ENCODE measurements at places on chromosomes 6 and 20.

GRCh38 chr20:48626226-48626937 lies 201.4 kb downstream of the PREX1 start:
- no peaks in the 10 kb centered on the region for H3K36me3 ChIP-seq
- H3K4me3 ChIP-seq = no peak overlapping the region
- H3K4me1 ChIP-seq = no peaks in the 10 kb centered on the region

- H3K36me3 ChIP-seq = no peaks in the 10 kb centered on the region
- peak; percentile 63 for DNase-seq
- H3K27ac ChIP-seq = no peak overlapping the region
Measured at GRCh38 chr6:7813704-7814103, 87.8 kb downstream of the BMP6 start.

- no peaks in the 10 kb centered on the region for H3K27me3 ChIP-seq
- H3K36me3 ChIP-seq = no peaks in the 10 kb centered on the region
- DNase-seq = peak; percentile 39
- no peak overlapping the region for H3K27ac ChIP-seq
- no peak overlapping the region for H3K4me3 ChIP-seq
- H3K4me1 ChIP-seq = peaks cover 10% of the 10 kb centered on the region
Measured at GRCh38 chr6:109053336-109053735, 41.3 kb downstream of the SESN1 start.

DNA sequence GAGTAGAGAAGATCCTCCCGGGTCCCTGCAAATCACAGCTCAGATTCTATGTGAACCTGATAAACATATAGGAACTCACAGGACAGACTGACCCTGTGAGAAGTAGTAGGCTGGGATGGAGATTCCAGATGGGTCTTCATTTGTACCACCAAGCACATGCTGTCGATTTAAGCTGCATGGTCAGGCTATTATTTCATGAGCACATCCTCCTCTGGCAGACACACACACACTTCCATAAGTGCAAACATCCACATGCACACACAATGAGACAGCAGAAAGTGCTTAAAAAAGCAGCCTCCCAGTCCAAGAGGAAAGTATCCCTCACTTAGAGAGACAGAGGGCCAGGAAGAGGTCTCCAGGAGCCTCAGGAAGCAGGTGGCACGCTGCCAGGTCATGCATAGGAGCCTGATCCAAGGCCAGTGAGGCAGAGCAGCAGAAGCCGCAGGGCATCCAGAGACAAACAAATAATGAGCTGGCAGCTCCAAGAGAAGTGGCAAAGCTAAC lies 131.8 kb downstream of the UNC5CL start:
- DNase-seq = peak; percentile 9
- no peaks in the 10 kb centered on the region for H3K27me3 ChIP-seq
- H3K4me3 ChIP-seq = no peak overlapping the region
- H3K4me1 ChIP-seq = no peaks in the 10 kb centered on the region

- H3K27me3 ChIP-seq = no peaks in the 10 kb centered on the region
- peaks cover 30% of the 10 kb centered on the region for H3K4me1 ChIP-seq
- peak overlapping the region; percentile 55 for H3K27ac ChIP-seq
Measured at GRCh38 chr6:111745186-111745585, 128.1 kb downstream of the FYN start.

DNA sequence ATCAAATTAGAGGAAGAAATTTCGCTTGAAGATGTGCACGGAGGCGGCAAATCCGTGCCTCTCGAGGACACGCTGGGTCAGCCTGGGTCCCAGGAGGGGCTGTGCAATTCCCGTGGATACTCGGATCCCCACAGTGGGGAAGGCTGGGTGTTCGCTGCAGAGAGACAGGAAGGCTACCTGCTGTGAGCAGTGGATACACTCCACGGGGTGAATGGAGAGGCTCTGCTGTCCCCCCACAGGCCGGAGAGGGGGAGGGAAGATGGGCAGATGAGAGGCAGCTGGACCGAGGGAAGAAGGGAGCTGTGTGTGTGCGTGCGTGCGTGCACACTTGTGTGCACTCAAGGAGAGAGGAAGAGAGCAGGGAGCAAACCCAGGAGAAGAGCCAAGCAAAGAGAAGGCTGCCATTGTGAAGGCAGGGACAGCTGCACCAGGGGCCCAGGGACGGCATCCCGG lies 57.3 kb downstream of the SULF2 start:
- no peaks in the 10 kb centered on the region for H3K4me1 ChIP-seq
- no peak overlapping the region for H3K27ac ChIP-seq
- H3K36me3 ChIP-seq = no peaks in the 10 kb centered on the region
- no peak for DNase-seq
- H3K4me3 ChIP-seq = no peak overlapping the region

DNA sequence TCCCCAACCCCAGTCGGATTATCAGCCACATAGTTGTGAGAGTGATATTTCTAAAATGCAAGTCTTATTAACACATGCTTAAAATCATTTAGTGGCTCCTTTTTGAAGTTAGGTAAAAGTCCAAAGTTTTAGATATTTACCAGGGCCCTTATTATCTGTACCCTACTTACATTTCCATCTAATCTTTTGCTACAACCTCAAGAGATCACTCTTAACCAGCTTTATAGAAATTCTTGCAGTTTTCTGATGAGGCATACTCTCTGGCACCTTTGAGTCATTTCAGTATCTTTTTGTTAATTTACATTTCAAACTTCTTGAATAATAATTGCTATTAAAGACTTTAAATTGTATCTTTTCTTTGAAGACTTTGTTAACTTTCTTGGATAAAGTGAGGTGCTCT lies 453.3 kb downstream of the RFPL4B start:
- H3K27ac ChIP-seq = no peak overlapping the region
- H3K4me3 ChIP-seq = no peak overlapping the region
- no peaks in the 10 kb centered on the region for H3K36me3 ChIP-seq
- H3K27me3 ChIP-seq = no peaks in the 10 kb centered on the region

DNA sequence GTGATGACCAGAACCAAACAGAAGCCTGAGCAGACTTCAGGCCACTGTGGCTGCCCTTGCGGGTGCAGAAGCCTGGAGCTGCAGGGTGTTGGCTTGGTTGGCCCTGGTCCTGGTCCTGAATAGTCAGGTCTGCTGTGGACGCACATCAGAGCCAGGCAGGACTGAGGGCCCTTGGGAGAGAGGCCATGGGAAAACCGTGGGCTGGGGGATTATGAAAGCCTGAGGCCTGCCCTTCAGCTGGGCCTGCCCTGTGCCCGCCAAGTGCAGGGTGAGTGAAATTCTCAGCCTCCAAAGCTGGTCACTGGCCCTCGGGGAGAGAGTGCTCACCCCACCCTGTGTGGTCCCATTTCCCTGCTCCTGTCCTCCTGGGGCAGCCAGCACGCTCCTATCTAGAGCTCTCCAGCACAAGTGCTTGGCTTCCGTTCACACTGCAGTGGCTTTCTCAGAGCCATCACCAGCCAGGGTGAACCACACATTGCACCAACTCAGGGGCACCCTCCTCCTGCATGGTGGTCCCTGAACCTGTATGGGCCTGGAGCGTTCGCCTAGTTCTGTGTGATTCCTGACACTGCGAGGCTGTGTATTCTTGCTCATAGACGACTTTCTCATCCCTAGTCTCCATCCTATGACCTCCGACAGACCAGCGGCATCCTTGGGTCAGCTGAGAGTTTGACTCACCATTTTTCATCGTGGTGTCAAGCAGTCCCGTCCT lies 146.1 kb downstream of the TTLL2 start:
- H3K36me3 ChIP-seq = no peaks in the 10 kb centered on the region
- no peak for DNase-seq
- H3K27ac ChIP-seq = no peak overlapping the region

GRCh38 chr6:156776470-156776839 lies 723 bp upstream of the ARID1B start:
- H3K27ac ChIP-seq = peak overlapping the region; percentile 95
- no peaks in the 10 kb centered on the region for H3K27me3 ChIP-seq
- H3K36me3 ChIP-seq = no peaks in the 10 kb centered on the region

GRCh38 chr6:84065693-84066290 lies 32.2 kb downstream of the MRAP2 start:
- DNase-seq = no peak
- no peak overlapping the region for H3K27ac ChIP-seq
- H3K4me1 ChIP-seq = peaks cover 25% of the 10 kb centered on the region
- no peak overlapping the region for H3K4me3 ChIP-seq
- no peaks in the 10 kb centered on the region for H3K27me3 ChIP-seq
- H3K36me3 ChIP-seq = no peaks in the 10 kb centered on the region

- H3K4me3 ChIP-seq = no peak overlapping the region
- no peak overlapping the region for H3K27ac ChIP-seq
- DNase-seq = no peak
- H3K27me3 ChIP-seq = no peaks in the 10 kb centered on the region
- H3K4me1 ChIP-seq = 0 out of 2 replicates have a peak, but pooled peaks cover 8% of the 10 kb centered on the region
- H3K36me3 ChIP-seq = no peaks in the 10 kb centered on the region
Measured at GRCh38 chr20:2167112-2167511, 65.5 kb downstream of the STK35 start.
